ENCODE measurements at places on chromosomes 4 and X.

GRCh38 chrX:1215123-1215823 is 2.8 kb upstream of the CRLF2 start:
- no peak for DNase-seq

GRCh38 chr4:145909281-145909715 is 29.3 kb downstream of the ZNF827 start:
- DNase-seq = no peak

DNA sequence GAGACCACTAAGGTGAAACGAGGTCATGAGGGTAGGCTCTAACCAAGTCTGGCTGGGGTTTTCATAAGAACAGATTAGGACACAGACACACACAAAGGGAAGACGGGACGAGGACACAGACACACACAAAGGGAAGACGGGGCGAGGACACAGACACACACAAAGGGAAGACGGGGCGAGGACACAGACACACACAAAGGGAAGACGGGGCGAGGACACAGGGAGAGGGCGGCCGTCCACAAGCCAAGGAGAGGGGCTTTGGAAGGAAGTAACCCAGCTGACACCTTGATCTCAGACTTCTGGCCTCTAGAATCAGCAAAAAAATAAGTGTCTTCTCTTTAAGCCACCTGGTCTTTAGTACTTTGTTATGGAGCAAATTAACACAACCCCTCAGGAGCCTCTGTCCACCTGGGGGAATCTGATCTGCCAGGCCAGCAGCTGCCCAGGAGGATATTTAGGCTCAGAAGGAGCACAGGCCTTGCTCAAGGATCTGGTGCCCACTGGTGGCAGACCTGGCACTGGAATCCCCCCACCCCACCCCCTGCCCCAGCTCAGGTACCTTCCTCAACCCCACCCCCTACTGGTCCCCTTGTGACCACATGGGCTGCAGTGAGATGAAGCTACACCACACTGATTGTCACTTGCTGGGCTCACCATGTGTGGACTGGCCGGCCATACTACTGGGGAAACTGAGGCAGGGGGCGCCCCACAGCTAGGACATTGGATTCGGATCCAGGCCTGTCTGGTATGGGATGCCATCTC is 2.8 kb downstream of the ABLIM2 start:
- no peak for DNase-seq

- no peak for DNase-seq
Observed at GRCh38 chr4:94274912-94275311, 67.2 kb downstream of the SMARCAD1 start.

GRCh38 chr4:139704915-139705485 is 39.4 kb downstream of the MGST2 start:
- no peak for DNase-seq

GRCh38 chrX:18701621-18702361 is 5.7 kb upstream of the PPEF1 start:
- no peak for DNase-seq

DNA sequence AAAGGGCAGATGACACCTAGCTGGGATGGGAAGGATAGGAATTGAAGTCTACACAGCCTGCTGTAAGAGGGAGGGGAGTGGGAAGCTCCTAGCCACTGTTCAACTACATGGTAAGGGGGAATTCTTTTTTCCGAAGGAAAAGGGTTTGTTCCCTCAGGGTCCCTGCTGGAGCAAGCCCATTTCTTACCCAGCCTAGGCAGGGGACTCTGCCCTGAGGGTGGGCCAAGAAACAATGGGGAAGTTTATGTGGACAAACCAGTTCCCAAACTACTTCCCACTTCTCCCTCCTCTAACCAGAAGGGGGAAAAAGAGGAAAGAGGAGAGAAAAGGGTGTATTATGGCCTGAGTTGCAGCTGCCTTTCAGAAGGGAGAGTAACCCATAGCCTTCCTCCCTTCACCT is 13.5 kb upstream of the VSIG4 start:
- no peak for DNase-seq

GRCh38 chrX:48606091-48606490 is 8.8 kb downstream of the WDR13 start:
- no peak for DNase-seq

- DNase-seq = no peak
Observed at GRCh38 chrX:127621780-127622179, 430.4 kb downstream of the ACTRT1 start.

GRCh38 chr4:35963383-35963782 is 280.9 kb downstream of the ARAP2 start:
- DNase-seq = no peak

- no peak for DNase-seq
Observed at GRCh38 chrX:30150196-30150895, 65.0 kb upstream of the MAGEB2 start.

DNA sequence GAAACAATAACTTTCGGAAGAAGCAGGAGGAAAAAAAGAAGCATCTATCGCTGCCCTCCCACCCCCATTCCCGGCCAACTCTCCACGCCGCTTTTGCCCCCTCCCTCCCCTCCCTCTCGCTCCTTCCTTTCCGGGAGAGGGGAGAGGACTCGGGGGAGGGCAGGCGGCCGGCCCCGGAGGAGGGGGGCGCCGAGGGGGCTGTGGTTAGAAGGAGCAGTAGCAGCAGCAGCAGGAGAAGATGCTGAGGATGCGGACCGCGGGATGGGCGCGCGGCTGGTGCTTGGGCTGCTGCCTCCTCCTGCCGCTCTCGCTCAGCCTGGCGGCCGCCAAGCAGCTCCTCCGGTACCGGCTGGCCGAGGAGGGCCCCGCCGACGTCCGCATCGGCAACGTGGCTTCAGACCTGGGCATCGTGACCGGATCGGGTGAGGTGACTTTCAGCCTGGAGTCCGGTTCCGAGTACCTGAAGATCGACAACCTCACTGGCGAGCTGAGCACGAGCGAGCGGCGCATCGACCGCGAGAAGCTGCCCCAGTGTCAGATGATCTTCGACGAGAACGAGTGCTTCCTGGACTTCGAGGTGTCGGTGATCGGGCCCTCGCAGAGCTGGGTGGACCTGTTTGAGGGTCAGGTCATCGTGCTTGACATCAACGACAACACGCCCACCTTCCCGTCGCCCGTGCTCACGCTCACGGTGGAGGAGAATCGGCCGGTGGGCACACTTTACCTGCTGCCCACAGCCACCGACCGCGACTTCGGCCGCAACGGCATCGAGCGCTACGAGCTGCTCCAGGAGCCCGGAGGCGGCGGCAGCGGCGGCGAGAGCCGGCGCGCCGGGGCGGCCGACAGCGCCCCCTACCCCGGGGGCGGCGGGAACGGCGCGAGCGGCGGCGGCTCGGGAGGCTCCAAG is 1.3 kb downstream of the PCDH7 start:
- no peak for DNase-seq

GRCh38 chr4:1406981-1407656 is 877 bp upstream of the NKX1-1 start:
- DNase-seq = no peak

DNA sequence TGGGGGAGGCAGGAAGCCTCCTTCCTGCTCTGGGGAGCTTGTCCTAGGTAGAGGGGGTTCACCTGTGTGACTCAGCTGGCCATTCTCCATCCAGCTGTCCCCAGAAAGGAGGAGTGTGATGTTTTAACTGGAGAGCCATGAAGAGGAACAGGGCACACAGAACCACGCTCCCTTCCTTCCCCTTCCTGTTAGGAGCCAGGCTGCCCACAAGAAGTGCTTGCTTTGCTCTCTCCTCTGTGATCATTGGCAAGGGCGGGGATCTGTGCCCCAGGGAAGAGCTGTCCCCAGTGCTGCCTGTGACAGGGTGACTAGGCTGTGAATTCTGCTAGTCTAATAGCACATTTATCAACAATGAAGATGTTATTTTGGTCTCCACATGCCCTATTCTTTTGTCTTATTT is 169.6 kb upstream of the GATB start:
- no peak for DNase-seq

- DNase-seq = no peak
Observed at GRCh38 chrX:123206176-123206575, 22.1 kb downstream of the GRIA3 start.

DNA sequence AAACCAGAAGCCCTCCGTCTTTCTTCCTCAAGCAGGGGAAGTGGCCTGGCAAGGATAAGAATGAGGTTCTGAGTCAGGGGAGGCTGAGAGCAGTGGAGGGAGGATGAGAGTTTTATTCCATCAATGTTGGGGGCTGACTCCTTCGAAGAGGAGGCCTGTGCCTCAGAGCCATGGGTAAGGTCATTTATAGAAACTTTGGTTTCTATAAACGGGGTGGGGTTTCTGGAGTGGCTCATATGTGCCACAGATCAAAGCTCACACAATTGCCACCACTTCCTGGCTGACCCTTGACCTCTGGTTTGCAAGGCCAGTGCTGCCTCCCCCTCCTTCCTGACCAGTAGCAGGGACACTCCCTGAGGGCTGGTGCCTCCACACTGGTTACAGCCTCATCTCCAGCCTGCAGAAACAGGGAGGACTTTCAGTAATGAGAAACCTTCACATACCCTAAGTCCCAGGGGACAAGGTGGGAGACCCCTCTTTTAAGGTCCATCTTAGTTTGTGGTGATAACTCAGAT is 166.0 kb downstream of the PDGFRA start:
- no peak for DNase-seq

GRCh38 chr4:24884902-24885301 is 27.9 kb downstream of the CCDC149 start:
- DNase-seq = no peak

DNA sequence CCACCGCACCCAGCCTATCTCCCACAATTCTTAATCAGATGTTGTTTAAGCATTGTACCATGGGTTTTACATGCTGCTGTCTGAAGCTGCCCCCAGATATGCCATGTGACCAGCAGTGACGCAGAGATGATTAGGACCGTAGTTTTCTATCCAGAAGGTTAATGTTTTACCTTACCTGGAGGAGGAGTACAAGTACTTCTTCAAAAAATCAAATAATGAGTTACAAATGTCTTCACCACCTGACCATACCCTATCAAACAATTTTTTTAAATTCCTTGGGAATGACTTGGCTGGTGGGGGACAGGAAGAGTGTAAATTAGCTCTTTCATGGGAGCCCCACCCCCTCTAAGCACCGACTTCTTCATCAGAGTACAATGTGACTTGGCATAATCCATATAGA is 16.2 kb upstream of the SGMS2 start:
- DNase-seq = no peak

DNA sequence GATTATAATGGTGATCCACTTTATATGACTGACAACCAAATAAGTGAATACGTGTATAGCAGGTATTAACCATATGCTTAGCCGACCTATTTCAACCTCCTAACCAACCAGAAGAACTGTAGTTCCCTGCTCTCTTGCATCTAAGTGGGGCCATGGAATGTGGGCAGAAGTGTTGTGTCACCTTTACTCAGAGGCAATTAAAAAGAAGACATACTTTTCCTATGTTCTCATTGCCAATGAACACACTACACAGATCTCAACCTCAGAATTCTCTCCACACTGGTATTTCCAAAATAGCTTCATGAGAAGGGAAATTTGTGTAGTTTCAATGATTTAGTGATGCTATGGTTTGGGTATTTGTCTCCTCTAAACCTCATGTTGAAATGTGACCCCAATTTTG is 3.2 kb upstream of the NFKB1 start:
- DNase-seq = no peak

GRCh38 chr4:14783011-14783877 is 219.0 kb upstream of the CPEB2 start:
- DNase-seq = no peak

- DNase-seq = no peak
Observed at GRCh38 chr4:26962720-26963119, 102.1 kb downstream of the STIM2 start.

- DNase-seq = no peak
Observed at GRCh38 chrX:153939573-153939972, 4.7 kb upstream of the NAA10 start.

DNA sequence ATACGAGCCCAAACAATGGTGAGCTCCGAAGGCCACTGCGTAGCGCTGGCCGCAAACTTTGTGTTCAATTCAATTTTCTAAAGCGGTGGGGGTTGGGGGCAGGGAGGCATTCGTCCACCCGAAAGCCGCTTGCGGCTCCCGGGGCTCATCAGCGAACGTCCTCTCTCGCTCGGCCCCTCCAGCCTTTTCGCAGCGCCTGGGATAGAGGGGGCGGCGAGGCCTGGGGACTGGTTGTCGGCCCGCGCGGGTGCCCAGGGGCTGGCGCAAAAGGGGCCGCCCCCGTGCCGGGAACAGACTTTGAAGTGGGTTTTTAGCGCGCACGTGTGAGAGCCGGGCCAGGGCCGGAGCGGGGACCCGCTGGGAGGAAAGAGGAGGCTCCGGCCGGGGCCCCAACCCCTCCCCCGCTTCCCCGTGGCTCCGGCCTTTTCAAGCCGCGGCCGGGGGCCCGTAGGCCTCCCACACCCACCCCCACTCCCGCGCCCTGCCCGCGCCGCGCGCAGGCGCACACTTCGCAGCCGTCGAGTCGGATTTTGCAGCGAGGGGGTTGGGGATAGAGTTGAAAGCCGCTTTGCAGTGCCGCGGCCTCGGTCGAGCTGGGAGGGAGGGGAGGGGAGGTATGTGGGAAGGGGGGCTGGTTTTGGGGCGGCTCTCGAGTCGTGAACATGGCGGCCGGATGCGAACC is 8.3 kb downstream of the ZIC3 start:
- DNase-seq = no peak

DNA sequence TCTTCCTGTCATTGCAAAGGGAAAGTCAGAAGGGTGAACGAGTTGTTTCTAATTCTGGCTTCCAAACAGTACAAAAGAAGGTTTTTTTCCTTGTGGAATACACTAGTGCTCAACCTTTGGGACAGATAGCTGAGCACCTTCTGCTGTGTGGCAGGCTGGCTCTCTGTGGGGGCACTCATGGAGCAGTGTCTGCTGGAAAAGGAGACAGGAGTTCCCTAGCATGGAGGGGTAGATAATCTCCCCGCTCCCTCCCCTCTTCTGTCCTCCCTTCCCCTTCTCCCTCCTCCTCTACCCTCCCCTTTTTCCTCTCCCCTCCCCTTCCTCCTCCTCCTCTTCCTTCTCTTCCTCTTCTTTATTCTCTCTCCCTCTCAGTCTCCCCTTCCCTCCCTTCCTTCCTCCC is 62.4 kb upstream of the MTM1 start:
- DNase-seq = no peak

DNA sequence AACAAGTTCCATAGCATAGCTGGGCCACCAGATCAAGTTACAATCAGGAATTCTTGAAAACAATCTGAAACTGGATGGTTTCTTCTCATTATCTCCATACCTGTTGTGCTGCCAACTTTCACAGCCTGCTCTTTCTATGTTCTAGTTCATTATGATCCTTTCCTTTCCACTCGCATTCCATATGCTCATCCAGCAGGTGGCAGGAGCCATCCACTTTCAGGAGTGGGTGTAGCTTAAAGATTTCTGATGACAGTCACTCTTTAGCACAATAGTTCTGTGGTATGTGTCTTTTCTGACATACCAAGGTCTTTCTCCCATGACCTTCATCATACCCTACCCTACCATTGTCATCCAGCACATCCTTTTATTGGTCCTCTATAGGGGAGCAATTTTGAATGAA is 46.4 kb downstream of the PAGE2 start:
- DNase-seq = no peak

- no peak for DNase-seq
Observed at GRCh38 chrX:100745205-100745604, 13.3 kb upstream of the SYTL4 start.

- no peak for DNase-seq
Observed at GRCh38 chr4:80229128-80229527, 31.8 kb downstream of the PRDM8 start.
